ENCODE measurements at places on chromosomes 7 and 10.

DNA sequence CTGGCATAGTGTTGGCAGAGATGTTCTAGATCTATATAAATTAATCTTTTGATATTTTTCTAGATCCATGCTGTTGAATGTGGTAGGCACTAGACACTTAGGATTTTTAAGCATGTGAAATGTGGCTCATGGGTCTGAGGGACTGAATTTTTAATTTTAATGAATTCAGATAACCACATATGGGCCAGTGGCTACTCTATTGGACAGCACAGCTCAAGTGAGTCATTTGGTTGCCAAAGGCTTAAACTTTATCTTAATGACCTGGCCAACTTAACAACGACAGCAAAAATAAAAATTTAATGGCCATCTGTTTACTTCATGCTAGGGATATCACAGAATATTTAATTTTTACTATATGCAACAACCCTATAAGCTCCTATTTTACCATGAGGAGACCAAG, 61.4 kb downstream of the CDK14 start:
- DNase-seq: no peak

DNA sequence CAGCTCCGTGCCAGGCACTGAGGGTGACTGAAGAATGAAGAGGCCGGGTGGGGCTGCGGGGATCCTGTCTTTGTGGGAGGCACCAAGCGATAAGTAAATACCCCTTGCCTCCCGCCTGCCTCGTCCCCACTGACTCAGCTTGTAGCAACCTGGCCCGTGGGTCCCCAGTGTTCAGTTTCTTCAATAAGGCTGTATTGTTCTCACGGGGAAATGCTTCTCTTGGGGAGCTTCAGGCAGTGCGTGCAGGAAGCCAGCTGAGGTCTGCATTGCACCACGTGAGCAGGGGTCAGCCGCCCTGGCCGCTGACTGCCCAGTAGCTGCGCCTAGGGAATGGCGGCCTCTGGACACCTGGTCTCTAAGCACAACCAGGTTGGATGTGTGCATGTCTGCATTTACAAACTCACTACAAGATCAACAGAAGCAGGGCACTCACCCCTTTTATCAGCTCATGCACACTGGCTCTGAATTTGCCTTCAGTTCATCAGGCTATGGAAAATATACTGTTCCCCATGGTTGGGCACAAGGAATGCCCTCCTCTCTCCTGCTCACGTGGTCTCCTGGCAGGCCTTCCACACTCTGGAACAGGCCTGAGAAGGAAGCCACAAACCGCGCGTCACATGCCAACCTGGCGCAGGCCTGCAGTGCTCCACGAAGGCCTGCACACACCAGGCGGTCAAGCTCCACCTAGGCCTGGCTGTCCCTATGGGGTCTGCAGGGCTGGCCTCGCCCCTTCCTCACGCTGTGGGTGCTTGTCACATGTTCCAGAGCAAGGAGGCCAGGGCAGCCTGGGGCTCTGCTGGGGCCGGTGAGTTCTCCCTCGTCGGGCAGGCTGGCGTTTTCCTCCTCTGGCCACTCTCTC, 135.7 kb upstream of the RNF32 start:
- DNase-seq: no peak

DNA sequence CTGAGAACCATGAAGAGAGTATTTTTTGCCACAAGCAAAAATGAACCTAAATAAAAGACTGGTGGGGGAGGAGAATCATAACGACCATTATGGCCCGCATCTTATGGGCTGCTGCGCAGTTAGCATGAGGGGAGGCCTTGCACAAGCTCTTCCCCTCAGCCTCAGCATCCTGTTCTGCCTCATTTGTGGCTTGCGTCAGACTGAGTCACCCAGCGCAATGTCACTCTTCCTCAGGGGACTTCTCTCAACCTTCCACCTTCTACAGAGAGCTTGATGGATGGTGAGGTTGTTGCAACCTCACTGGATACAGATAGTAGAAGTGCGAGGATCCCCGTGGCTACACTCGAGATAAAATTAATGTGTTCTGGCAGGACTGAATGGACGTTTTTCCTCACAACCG, 16.8 kb upstream of the GPR15LG start:
- DNase-seq: no peak

DNA sequence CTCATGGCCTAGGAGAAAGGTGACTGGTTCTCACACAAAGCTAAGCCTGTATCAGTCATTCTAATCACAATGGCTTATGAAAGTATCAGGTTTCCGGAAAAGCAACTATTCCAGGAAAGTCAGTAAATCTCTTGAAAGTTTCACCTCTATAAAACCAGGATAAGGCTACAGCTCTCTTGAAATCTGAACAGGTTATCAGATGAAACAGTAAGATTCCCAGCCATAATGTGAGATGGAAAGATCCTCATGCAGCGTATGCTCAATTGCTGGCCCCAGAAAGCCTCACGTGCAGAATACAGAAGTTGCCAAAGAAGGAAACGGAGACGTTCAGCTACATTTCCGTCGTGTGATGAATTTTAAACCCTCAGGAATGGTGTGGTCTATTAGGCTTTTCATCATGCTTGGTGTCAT, 90.0 kb downstream of the PFKFB3 start:
- no peak for DNase-seq

GRCh38 chr10:51270936-51271530, 196.7 kb downstream of the PRKG1 start:
- DNase-seq: no peak

Measured in smooth muscle cell of the brain vasculature (primary cell).